ENCODE measurements at places on chromosomes 5 and 9.

GRCh38 chr9:33329117-33329563 is 38.8 kb downstream of the NFX1 start:
- DNase-seq, result no peak

DNA sequence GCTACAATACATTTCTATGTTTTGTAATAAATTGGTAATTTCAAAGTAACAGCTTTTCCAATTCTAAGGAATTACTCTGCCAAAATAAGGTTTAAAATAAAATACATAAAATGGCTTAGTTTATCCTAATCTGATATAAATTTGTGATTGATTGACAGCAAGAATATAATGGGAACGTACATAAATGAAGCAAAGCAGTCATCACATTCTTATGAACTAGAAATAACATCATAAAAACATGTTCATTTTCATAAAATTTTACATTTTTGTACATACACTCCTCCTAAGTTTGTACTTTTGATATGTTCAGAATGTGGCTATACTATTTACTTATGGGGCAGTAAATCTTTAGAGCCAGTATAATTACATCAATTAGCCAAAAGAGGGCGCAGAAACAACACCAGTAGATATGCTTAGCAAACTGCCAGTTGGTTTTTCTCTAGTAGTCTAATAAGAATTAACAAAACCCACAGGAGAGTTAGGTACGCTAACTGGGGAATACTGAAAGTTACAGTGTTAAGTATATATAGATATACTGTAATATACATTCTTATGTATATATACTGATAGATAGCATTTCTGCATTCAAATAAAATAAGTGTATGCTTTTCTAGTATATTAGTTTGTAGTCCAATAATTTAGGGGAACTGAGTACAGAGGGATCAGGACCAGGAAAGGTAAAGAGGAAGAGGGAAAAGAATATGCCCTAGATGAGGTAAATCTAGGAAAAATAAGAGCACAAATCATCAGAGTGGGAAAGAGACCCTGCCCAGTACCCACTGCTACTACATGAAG is 76.8 kb downstream of the ZDHHC21 start:
- no peak for DNase-seq

DNA sequence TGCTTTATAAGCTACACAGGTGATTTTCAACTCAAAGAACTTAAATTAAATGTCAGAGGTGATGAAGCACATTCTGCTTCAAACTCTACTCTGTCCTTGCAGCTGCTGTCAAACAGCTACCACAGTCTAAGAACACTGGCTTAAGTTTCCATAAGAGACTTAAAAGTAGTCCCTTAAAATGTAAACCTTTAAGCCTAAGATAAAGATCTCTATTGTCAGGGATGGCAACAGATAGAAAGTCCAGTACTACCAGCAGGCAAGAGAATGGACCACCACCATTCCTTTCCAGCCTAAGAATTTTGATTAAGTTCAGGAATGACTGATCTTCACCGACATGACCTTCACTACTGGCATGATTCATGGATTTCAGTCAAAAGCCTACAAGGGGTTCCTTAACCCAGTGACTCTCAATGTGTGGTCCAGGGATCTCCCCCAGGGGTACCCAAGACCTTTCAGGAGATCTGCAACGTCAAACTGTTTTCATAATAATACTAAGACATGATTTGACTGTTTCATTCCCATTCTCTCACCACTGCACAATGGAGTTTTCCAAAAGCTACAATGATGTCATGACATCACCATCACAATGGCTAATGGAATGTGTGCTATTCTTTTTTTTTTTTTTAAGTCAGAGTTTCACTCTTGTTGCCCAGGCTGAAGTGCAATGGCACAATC is 41.1 kb upstream of the PLPP6 start:
- DNase-seq, result no peak

GRCh38 chr9:127935765-127936221 is 1.9 kb downstream of the DPM2 start:
- DNase-seq, result no peak

GRCh38 chr5:142132916-142133315 is 24.3 kb downstream of the NDFIP1 start:
- DNase-seq, result no peak

- DNase-seq, result no peak
These were observed 724 bp downstream of the PRRC2B start for GRCh38 chr9:131394464-131395156.

GRCh38 chr9:137373611-137373980 is 49.4 kb downstream of the EXD3 start:
- DNase-seq, result no peak

DNA sequence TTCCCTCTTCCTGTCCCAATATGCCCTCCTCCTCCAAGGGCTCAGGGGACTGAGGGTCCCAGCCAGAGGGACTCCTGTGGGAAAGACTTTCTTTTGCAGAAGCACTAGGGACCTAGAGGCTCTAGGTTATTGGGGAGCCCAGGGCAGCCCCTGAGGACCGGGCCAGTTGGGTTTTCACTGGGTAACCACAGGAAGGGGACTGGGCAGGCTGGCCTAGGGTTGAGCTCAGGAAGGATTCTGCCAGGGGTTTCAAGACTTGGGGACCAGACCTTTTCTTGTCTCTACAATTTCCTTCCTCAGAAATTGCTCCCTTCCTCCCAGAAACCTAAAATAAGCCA is 24.4 kb upstream of the HMCN2 start:
- DNase-seq, result no peak

- peak; percentile 77 for DNase-seq
These were observed 51.9 kb downstream of the TGFBI start for GRCh38 chr5:136080483-136081216.

DNA sequence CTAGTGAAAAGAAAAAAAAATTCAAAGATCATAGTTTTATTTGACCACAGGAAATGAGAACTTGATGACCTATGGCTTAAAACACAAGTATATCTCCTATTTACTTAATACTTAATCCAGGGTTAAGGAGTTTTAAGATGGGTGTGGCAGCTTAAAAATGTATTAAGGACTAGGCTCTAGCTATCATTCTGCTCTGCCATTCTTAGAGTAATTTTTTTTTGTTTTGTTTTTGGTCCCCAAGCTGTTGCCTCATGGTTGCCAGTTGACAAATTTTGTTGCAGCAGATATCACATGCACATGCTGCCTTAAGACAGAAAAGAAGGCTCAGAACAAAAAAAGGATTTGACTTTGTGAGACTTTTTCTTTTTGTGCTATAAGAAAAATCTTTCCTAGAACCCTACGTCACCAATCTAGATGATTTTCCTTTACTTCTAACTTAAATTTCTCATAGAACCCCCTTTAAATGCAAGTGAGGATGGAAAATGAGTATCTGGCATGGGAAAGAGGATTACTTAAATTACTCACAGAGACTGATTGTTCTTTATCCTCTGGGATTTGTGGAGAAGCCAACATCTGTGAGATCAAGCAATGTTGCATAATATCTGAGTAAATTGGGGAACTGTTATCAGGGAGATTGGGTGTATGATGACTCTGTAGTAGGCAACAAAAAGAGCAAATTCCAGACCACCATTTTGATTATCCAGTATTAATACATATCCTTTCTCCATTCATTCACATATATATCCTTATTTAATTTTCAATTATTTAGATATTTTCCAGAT is 364.7 kb upstream of the CD180 start:
- DNase-seq, result no peak

DNA sequence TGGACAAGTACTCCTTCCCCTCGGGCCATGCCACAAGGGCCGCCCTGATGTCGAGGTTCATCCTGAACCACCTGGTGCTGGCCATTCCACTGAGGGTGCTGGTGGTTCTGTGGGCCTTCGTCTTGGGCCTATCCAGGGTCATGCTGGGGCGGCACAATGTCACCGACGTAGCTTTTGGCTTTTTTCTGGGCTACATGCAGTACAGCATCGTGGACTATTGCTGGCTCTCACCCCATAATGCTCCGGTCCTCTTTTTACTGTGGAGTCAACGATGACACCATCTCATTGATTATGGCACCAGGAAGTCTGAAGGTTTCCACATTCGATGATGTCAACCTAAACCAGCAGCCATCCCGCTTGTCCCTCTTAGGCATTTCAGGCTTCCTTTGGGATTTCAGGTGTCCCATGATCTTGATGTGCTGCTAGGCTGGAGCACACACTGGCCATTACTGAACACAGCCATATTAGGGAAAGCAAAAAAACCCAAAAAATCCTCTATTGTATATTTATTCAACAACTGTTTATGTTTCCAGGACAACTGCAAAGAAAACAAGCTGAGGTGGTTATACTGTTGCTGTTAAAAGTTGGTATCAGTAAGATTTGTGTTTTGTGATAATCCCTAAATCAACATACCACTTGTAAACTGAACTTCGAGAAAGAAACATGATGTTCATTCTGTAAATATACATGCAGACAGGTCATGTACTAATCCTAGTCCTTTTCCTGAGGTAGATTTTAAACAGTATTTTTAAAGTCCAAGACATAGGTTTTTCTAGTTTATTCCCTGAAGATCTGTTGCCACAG is 1.1 kb downstream of the PLPP6 start:
- no peak for DNase-seq

- no peak for DNase-seq
These were observed 31.7 kb upstream of the ZBTB43 start for GRCh38 chr9:126773004-126773607.

GRCh38 chr9:35609001-35609819 is 4.1 kb downstream of the TESK1 start:
- no peak for DNase-seq

- DNase-seq, result no peak
These were observed 132.1 kb downstream of the AP3B1 start for GRCh38 chr5:78162253-78162862.

GRCh38 chr5:133902511-133903118 is 65.8 kb downstream of the C5orf15 start:
- no peak for DNase-seq

- no peak for DNase-seq
These were observed 30.5 kb downstream of the TLR4 start for GRCh38 chr9:117734523-117735314.

DNA sequence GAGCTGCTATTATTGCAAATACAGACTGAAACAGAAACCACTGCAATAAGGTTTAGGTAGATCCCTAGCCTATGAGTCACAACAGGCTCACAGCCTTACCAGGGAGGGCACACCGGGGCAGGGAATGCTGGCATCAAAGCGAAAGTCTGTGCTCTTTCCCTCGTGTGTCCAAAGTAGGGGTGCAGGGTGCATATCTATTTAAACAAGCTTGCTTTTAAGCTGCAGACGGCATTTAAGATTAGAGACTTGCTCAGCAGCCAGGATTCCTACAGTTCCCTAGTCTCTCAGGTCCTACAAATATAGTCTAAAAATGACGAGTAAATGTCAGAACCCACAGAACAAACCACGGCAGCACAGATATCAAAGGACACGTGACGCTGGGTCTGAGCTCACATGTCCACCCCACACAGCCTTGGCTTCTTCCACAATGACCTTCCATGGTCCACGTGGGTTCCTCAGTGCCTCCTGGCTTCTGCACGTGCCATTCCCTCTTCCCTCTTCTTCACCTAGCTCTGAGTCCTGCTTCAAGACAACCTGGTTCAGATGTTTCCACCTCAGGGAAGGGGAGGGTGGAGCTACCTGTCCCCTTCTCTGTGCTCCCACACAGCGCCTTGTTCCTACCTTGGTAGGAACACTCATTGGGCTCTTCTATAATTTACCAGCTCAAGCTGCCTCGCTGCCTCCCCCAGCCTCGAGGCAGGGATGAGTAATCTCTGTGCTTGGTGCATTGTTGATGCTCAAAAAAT is 193.2 kb downstream of the MAPKAP1 start:
- no peak for DNase-seq

DNA sequence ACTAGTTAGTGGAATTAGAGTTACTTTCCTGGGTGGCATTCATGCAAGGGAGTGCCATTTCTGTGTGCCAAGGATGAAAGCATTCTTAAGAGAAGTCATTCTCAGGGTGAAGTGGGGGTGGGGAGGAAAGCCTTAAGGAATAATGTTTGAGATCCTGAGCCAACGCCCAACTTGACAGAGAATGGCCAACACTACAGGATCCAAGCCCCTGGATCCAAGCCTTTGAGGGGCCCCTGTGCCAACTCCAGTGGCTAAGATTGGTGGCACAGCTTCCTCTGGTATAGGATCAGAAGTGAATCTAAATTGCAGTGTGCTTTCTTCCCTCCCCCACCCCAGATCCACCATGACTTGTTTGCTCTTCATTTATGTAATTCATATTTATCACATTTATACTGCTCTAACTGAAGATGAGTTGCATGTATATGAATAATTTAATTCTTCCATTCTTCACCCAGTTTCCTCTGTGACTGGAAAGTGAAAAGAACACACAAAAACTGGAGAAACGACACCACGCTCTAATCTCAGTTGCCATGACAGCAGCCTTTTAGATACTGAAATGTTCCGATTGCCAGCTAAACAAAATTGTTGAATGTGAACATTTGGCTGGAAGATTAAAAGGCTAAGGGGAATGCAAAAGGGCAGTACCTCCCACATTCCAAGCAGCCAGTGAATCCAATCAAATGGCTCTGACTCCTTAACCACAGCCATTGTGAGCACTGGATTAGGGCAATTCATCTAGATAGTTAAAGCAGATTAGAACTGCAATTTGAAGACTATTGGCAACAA is 4.5 kb downstream of the ZNF608 start:
- DNase-seq, result no peak

DNA sequence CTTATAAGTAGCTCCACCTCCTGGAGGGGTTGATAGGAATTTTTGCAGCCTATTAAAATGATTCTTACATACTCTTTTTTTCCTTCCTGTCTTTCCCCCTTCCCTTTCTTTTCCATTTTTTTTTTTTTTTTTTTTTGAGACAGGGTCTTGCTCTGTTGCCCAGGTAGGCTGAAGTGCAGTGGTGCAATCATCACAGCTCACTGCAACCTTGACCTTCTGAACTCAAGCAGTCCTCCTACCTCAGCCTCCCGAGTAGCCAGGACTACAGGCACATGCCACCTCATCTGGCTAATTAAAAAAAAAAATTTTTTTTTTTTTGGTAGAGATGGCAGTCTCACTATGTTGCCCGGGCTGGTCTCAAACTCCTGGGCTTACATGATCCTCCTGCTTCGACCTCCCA is 4.3 kb upstream of the TBC1D2 start:
- DNase-seq, result no peak

DNA sequence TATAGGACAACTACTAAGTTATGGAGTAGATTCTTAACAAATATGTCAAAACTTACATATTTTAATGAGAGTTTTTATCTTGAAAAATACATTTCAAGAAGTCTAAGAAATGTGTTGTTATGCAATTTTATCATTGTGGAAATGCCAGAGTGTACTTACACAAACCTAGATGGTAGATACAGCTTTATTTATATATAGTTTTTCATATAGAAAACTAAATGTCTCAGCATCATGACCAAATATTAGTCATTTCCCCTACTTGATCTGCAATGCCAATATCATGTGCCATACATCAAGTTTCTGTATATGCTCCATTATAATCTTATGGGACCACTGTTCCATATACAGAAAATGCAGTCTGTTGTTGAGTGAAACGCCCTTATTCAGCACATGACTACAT is 28.7 kb downstream of the CAST start:
- DNase-seq, result no peak

All from type B pancreatic cell (in vitro differentiated cells).